ENCODE measurements at places on chromosomes 16 and 17. TPM values are rescaled to one million over a fixed set of nuclear protein-coding genes. Genes with fewer than 3 reads are reported as not detected.

The ITGA2B gene
- 0.14 TPM for total RNA-seq

GRCh38 chr17:42564815-42565522 is 1.9 kb upstream of the MLX start:
- no peak for DNase-seq

GRCh38 chr17:50903604-50904517 is 37.7 kb upstream of the TOB1 start:
- DNase-seq, result no peak

The PRR15L gene
- 3.5 TPM for total RNA-seq

The KRT20 gene
- not detected for total RNA-seq

- DNase-seq, result no peak
These were observed 748 bp upstream of the PRSS8 start for GRCh38 chr16:31136287-31136662.

DNA sequence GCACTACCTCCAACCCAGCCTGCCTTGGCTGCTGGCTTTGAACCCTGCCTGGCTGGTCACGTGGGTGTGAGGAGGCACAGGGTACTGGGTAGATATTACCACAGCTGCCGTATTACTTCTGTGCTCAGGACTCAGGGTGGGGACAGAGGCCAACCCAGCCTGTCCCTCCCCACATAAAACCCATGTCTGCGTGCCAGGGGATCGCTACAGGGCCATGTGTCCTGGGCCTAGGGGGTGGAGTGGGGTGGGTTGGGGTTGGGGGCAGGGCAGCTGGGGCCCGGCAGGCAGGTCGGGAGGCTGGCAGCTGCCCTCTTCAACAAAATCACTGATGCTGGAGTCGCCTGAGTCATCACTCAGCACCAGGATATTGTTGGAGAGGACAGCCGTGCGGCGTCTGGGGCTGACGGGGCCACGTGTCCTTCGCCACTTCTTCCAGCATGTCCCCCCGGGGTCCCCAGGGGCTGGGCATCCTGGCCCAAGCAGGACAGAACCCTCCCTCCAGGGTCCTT is 39.7 kb upstream of the PVALEF start:
- DNase-seq, result no peak

DNA sequence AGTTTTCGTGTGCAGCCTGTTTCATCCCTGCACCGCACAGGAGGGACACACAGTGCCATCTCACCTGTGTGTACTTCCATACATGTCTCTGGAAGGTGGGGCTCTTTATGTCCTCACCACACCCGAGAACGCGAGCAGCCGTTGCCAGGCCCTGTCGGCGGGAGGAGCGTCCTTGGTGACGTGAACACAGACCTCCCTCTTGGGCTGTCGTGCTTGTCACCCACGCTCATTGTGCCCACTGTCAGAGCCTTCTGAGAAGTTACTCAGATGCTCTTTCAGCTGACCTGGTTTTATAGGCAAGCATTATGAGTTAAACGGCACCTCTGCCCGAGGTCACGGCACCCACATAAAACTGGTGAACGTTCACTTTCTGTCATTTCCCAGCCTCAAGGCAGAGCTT is 40.2 kb downstream of the ZNF750 start:
- no peak for DNase-seq

The AANAT gene
- not detected for total RNA-seq

GRCh38 chr17:31112001-31112661 is 17.4 kb downstream of the NF1 start:
- no peak for DNase-seq

DNA sequence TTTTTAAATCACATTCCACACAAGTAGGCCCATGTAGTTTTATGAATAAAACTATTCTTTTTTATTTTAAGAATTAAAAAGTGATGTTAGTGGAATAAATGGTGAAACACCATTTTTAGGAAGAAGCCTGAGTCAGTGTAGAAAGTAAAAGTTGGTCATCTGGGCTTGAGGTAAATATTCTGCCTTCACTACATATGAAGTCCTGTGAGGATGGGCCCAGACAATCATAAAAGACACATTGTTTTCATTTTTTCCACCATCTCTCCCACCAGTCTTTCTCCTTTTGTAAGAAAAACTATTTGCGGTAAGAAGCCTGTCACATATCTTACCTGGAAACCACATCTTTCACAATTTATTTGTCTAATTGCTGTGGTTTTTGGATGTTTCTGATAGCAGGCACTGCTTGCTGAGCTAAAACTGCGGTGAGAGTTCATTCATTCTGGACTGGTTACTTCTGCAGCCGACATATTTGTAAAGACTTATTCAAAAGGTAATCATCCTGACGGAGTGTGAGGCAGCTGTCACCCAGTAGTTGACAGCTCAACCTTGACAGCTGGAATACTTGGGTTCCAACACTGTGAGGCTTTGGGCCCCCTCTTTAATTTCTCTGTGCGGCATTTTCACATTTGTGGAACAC is 10.6 kb upstream of the RFFL start:
- DNase-seq, result no peak

- DNase-seq, result no peak
These were observed 62.4 kb downstream of the NKD1 start for GRCh38 chr16:50610331-50611262.

GRCh38 chr17:5902181-5903140 is 167.7 kb upstream of the WSCD1 start:
- no peak for DNase-seq

GRCh38 chr17:21373696-21374440 is 2.3 kb upstream of the KCNJ12 start:
- DNase-seq, result no peak

The TMEM220 gene
- 1.9 TPM for total RNA-seq

The PRR29 gene
- 0.14 TPM for total RNA-seq

DNA sequence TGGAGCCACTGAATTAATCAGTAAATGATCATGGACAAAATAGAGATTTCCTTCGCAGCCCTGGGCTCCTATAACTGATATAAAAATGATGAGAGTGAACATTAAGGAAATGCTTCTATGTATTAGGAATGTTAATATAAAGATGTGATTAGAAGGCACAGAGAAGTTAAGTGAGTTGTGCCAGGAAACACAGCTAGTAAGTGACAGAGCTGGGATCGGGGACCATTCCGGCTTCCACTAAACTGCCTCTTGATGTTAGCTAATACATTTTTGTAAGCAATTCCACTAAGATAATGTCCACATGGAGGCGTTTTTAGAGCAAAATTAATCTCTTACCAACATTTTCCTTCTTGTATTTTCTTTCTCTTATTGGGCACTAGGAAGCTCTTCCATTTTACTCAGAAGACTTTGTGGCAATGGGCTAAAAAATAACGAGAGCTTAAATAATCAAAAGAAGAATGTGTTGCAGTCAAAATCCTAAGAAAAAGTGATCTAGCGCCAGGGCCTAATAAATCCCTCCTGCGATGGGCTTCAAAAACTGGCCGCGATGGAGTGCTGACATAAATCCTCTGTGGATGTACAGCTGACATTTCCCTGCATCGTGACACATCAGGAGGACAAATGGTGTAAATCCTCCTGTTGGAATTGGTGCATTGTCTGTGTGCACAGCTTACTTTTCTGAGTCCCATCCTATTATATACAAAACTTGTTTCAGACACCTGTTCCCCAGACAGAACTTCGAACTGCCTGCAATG is 326.1 kb upstream of the MAF start:
- no peak for DNase-seq

DNA sequence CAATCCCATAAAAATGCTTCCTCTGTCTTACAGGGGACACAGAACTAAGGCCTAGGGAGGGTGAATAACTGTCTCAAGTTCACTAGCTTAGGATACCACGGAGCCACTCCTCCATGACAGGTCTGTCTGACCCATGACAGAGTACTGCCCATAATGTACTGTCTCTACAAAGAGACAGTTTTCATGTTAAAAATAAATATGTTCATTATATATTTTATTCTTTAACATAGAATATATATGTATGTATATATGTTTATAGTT is 28.3 kb upstream of the DYNLRB2 start:
- no peak for DNase-seq

The SLC6A2 gene
- not detected for total RNA-seq

GRCh38 chr17:77086433-77087010 is 54.2 kb upstream of the SEC14L1 start:
- DNase-seq, result no peak

GRCh38 chr16:12501707-12502457 is 301.8 kb downstream of the CPPED1 start:
- peak; percentile 31 for DNase-seq
